ENCODE measurements at places on chromosomes 3 and 15. TPM values are rescaled to one million over a fixed set of nuclear protein-coding genes. Genes with fewer than 3 reads are reported as not detected.

Gene FXR1
- total RNA-seq, result 114 TPM

Gene GOLGA6L7
- not detected for total RNA-seq

Gene SEMA3G
- 0.43 TPM for total RNA-seq

Gene FBXL2
- 10.8 TPM for total RNA-seq

Gene SLC12A1
- total RNA-seq, result not detected

Gene TRH
- total RNA-seq, result not detected

Gene HRG
- total RNA-seq, result not detected

DNA sequence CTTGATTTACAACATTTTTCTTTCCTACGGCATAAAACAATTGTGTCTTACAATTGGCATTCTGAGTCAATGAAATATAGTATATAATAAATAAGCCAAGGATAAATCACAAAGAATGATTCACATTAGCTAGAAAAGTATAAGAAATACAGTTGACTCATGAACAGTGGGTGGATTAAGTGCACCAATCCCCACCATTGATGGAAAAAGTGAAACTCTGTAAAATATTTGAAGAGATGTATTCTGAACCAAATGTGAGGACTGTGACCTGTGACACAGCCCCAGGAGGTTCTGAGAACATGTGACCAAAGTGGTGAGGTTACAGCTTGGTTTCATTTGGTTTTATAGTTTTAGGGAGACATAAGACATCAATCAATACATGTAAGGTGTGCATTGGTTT is 227.5 kb downstream of the ALCAM start:
- no peak for DNase-seq

GRCh38 chr3:100899440-100900091 is 93.7 kb downstream of the ABI3BP start:
- no peak for DNase-seq

DNA sequence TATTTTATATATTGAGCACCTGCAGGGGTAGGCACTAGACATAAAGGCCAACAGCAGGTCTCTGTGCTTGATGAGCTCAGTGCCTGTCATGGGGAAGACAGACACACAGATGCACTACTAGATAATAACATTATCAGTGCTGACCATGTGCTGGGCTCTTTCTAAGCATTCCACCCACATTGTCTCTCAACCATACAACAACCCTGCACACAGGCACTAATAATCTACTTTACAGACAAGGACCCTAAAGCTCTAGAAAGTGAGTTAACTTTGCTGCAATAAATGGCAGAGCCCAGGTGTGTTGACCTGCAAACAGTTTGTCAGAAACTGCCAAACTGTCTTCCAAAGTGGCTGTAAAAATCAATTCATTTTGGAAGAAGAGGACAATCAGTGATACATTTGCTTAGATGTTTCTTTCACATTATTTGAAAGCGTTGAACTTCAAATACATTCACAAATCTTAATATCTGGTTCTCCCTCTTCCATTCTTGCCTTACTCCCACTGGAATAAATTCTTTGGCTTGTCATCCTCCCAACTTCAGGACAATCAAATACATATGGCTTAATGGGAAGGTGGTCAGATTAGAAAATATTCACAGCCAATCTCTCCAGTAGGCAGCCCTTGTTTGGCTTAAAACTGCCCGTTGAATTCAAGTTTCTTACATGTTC is 11.0 kb upstream of the PP2D1 start:
- no peak for DNase-seq

DNA sequence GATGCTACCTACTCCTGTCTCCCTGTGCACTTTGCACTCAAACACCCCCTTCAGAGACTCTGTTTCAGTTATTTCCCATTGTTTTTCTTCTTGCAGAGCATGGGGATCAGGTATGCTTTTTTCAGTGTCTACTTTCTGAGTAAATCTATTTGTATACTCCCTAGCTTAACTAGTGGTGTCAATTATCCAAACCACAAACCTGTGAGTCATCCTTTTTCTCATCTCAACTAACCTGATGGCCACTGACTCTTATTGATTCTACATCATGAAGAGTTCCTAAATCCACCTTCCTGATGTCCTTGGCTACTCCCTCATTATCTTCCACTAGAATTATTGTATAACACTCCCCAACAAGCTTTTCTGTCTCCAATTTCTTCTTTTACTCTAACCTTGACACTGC is 68.0 kb downstream of the DIPK2A start:
- no peak for DNase-seq

DNA sequence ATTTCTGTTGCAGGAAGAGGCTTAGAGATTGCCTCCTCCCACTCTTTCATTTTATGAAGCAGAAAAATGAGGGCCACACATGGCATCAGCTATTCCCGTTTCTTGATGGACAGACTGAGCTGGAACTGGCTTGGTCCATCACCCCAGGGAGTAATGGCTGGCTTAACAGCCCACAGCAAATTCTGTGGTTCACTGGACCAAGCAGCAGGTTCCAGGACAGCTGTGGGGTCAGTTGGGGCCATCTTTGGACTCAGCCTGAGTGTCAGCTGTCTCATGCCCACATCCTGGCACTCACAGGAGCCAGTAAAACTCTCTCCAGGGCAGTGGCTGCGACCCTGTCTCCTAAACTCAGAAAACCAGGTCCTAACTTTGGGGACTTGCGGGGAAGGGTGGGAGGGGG is 36.5 kb downstream of the ZDHHC19 start:
- DNase-seq, result no peak

GRCh38 chr15:96307856-96308394 is 22.6 kb upstream of the NR2F2 start:
- no peak for DNase-seq

GRCh38 chr15:68372291-68372811 is 59.6 kb downstream of the ITGA11 start:
- no peak for DNase-seq

DNA sequence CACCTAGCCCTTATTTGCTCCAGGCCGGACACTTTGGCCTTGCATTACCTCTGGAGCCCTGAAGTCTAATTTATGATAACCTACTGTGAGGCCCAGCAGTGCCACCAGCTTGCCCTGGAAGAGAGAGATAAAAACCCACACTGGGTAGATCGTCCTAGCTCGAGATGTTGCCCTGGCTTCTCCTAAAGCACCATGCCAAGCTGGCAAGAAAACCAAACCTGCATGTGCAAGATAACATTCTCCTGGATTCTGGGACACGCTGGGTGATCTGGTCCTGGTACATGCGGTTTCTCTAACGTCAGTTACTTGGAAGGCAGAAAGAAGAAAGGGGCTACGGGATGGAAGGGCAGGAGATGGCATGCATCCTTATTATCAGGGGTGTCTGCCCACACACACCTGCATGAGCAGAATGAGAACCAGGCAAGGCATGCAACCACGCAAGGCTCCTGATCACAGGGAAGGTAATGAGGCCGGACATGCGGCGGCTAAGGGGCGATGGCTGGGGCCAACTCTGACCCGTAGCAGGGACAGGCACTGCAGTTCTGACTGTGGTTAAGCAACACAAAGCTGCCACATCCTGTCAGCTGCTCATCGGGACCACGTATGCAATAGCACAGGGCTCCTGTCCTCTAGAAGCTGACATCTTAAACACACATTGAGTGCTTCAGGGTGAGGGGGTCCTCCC is 73.0 kb downstream of the OXNAD1 start:
- no peak for DNase-seq

DNA sequence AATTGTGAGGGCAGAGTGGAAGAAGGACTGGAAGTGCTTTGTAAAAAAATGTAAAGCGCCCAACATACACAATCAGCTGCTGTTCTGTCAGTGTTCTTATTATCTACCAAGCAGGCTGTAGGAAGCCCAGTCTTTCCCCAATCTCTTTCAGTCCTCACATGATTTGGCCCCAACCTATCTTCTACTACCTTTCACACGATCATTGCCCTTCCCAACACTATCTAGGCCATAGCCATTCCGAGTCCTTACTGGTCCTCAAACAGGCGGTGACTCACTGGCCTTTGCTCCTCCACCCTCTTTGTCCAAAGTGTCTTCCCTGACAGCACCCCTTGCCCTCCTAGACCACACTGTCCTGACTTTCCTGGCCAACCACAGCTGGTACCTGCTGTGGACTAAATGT is 861 bp upstream of the RFT1 start:
- DNase-seq, result no peak

GRCh38 chr15:51770902-51771301 is 19.5 kb downstream of the TMOD2 start:
- DNase-seq, result no peak

DNA sequence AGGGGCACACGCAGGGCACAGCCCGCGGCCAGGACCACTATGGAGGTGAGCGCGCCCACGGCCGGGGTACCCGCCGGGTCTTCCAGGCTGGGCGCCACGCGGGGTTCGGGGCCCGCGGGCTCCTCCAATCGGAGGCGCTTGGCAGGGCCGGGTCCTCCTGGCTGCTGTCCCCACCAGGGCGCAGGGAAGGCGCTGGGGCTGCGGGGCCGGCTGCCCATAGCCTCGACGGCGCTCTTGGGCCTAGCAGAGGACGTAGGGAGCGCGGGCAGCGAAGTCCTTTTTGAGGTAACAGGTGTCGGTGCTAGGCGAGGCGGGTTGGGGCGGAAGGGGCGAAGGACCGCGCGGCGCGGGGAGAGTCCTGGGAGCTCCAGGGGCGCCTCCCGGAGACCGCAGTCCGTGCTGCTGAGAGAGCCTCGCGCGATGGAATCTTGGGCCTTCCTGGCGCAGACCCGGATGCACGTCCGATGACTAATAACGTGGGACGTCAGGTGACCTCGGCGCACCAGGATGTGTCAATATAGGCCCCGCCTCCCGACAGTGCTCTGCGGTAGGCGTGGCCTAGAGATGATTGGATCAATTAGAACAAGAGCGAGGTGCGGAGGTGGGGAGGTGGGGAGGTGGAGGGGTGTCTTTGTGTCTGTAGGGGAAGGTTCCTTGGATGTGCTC is at the start of gene PRR23A:
Gene PRR23A (minus strand): TSS at position 218 of the 666 bp plus-strand sequence. CDS start 0 bp downstream, at position 218.
- DNase-seq, result no peak

DNA sequence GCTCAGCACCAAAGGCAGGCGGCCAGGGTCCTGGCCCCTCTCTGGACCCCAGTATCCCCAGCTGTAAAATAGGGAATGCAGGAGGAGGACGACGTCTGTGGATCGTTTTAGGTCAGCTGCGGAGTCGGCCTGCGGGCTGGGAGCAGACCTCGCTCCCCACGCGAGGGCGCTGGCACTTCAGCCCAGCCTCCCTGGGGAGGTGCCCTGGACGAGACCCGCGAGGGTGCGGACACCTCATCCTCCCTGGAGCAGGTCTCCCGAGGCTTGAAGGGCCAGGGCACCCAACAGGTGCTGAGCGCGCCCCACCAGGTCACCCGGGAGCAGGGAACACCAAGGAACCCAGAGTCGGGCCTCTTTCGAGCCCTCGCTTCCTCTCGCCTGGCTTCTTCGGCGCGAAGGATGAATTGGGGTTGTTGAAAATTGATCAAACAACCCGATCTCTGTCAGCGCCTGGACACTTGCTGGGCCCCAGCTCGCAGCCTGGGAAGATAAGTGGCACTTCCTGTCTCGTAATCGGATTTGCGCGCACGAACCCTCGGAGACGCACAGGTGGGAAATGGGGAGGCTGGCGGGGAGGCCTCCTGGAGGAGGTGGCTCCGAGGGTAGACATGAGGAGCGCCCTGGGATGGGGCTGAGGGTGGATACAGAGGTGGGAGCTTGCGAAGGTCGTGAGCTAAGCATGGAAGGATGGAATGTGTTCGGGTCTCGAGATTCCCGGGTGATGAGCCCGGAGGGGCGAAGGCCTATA is 588 bp upstream of the VIPR1 start:
- DNase-seq, result no peak

DNA sequence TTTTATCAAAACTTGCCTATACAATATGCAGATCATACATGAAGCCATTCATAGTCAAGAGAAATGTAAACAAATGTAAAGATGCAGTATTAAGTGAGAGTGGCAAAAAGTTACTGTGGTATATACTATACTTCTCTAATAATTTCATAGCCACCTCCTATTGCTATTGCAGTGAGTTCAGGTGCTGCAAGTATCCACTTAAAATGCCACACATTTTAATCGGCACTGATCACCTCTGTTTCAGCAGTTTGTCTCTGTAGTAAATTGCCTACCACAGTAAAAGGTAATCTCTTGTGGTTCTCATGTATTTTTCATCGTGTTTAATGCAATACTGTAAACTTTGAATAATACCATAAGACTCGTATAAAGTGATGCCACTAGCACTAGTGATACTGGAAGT is 20.4 kb upstream of the FAH start:
- DNase-seq, result no peak

- DNase-seq, result no peak
These were observed 196.4 kb upstream of the NANOGP8 start for GRCh38 chr15:35281515-35281914.

GRCh38 chr3:45109771-45110508 is 36.2 kb downstream of the CDCP1 start:
- DNase-seq, result no peak

GRCh38 chr3:6717026-6717943 is 143.6 kb upstream of the GRM7 start:
- DNase-seq, result no peak

- DNase-seq, result no peak
These were observed 7.6 kb downstream of the PLXNB1 start for GRCh38 chr3:48422272-48422671.

DNA sequence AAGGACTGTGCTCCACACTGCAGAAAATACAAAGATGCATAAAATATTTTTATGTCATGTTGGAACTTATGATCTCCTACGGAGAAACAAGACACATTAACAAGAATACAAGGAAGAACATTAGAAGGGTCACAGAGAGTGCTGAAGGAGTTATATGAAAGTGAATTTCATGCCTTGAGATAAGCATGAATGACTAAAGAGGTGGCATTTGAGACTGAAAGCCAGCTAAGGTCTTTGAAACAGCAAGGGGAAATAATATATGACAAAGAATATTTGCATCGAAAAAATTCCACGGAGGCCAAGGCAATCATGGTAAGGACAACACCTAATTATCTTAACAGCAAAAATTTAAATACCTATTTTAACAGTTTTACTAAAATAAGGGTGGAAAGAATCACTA is 12.5 kb downstream of the GSK3B start:
- DNase-seq, result no peak

GRCh38 chr3:8507496-8507895 is 5.9 kb downstream of the LMCD1 start:
- DNase-seq, result no peak
